ENCODE measurements at places on chromosomes 7 and 10. TPM values are rescaled to one million over a fixed set of nuclear protein-coding genes. Genes with fewer than 3 reads are reported as not detected.

AGR2 gene
- total RNA-seq: not detected

GNGT1 gene
- total RNA-seq: not detected

- DNase-seq: no peak
Measured at GRCh38 chr7:27647046-27647445, 15.6 kb downstream of the HIBADH start.

GRCh38 chr7:102933763-102934162 is 21.0 kb downstream of the LRRC17 start:
- no peak for DNase-seq

- no peak for DNase-seq
Measured at GRCh38 chr7:141281311-141281710, 207.4 kb downstream of the TMEM178B start.
